ENCODE measurements at places on chromosomes 3 and 15.

DNA sequence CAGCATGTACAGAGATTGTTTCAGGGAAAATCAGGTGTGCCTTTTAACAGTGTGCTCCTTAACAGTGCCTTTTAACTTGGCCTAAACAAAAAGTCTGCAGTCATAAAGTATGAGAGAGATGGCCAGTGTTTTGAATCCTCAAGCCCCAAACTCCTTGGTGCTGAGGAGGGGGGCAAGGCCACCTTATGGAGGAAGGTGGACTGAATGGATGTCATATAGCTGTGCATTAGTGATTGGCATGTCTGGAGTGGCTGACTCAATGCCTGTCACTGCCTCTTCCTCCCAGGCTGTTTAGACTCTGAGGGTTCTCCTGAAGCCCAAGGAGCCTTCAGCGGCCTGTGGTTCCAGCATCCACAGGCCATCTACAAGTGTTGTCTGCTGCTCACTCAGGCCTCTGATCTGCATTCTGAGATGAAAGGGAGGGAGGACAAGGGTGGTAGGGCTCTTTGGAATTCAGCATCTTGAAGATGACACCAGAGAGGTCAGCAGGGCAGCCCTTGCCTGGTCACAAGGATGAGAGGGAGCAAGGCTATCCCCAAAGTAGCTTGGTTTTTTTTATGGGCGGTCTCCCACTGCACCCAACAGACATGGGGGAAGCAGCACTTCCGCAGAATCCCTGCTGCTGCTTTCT lies 1.5 kb downstream of the FOXL2NB start:
- DNase-seq, result no peak

DNA sequence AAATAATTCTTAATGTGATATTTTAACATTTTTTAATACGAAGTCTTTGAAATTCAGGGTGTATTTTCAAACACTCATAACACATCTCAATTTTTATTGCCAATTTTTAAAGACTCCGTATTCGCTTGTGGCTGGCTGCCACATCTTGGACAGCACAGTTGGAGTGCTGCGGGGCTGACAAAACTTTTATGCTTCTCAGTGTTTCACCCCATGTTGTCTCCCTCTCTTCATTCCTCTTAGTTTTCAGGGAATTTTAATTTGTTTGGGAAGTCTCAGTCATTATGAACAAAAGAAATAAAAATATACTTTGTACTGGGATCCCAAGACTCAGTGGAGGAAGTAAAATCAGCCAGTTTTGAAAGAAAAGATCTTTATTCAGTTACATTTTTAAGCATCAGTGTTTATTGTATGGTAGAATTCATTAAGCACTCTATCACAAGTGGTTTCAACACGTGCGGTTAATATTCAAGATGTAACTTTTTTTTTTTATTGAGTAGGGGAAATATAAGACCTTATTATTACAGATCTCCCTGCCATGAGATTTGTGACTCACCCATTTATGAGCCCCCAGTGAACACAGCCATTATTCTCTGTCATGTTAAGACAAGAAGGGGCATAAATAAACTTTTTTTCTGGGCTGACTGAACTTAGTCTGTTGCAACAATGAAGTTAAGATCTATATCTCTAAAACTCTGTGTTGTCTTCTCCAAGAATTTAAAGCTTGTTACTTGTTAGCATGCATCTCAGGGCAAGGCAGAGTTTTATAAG lies 26.8 kb downstream of the KAT2B start:
- DNase-seq, result no peak

- DNase-seq, result no peak
Measured at GRCh38 chr15:43975770-43976169, 149.0 kb downstream of the WDR76 start.

GRCh38 chr15:73264881-73265280 lies 103.9 kb downstream of the HCN4 start:
- DNase-seq, result no peak

- no peak for DNase-seq
Measured at GRCh38 chr15:36313021-36313420, 266.4 kb upstream of the CDIN1 start.

DNA sequence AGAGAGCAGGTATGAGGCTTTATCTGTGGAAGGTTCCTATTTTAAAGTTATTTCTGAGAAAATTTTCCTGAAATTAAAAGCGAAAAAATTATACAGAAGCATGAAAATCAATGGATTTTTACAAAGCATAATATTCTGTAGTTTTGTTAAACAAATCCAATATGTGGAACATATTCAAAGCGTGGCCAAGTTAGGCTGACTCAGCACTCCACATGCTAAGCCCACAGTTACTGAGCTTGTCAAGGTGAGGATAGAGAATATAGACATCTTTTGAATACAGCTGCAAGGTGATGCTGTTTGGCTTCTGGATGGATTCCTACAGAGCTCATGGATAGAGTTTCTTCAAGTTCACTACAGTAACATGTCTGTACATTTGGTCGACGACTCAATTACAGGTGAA lies 302.5 kb downstream of the C3orf38 start:
- DNase-seq, result no peak

- DNase-seq, result no peak
Measured at GRCh38 chr3:179768080-179768479, 115.2 kb downstream of the USP13 start.

DNA sequence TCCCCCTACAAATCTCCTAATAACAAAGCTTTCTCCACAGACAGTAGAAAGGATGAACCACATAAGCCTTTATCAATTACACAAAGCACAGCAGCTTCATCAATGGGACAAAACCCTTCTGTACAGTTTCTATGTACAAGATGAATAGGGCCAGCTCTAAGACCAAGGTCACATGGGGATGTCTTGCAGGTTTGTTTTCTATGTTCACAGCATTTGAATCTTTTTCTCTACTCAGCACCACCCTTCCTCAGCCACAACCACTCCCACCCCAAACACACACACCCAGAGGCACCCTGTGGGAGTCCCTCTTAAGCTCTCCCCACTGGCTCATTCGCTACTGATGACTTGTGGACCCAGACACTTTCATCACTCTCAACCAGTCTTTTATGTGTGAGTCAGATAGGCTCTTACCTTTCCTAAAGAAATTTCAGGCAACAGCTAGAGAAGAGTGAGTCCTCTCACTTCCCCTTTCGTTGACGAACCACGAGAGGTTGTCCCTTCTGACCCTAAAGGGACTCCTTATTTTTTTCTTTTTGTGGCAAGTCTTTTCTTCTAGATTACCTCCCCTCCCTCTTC lies 57.9 kb downstream of the ARHGAP31 start:
- peak; percentile 69 for DNase-seq

DNA sequence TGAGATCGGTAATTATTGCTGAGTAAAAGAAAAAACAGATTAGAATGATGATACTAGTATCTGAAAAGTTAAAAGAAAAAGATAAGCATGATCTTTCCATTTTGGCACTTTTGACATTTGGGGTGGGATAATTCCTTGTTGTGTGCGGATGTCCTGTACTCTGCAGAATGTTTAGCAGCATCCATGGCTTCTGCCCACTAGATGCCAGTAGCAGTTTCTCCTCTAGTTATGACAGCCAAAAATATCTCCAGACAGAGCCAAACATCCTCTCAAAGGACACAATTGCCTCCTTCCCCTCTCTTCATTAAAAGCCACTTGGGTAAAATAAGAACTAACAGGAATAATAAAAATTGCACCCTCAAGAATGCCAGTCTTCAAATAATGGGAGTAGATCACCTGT lies 468.8 kb upstream of the GRM7 start:
- no peak for DNase-seq

DNA sequence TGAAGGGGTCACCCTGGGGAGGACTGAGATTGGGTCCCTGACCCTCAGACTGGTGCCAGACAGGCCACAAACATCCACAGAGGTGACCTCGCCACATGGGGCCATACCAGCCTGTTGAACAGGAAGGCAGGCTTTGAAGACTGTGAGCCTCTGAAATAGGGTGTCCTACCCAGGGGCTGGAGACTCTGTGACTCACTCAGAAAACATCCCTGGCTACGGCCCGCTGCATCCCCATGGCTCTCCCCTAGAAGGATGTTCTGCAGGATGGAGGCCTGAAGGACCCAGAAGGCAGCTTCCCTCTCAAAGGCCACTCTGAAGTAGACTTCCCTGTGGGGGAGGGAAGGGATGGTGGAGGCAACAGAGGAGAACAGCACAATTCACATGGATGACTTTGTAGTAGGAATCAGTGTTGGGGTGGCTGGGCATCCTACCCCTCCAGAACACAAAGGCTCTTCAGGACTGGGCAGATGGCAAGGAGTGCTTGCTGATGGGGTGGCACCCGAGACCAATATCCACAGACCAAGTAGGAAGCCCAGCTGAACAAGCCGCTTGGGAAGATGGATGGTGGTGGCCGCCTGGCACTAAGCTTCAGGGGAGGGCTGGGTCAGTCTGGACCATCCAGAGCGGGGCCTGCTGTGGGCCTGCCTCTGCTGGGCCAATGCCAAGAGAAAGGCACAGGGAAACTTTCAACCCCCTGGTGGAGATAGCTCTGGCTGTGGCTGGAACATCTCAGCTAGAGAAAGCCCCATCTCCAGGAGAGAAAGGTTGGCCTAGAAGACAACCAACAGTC lies 37.6 kb upstream of the DUSP7 start:
- no peak for DNase-seq

- DNase-seq, result no peak
Measured at GRCh38 chr15:87863152-87863551, 393.4 kb downstream of the NTRK3 start.

- DNase-seq, result peak; percentile 19
Measured at GRCh38 chr3:156814295-156814694, 11.9 kb upstream of the LEKR1 start.

GRCh38 chr15:93865586-93865985 lies 365.8 kb upstream of the MCTP2 start:
- DNase-seq, result no peak

GRCh38 chr3:194312186-194312742 lies 38.9 kb downstream of the CPN2 start:
- DNase-seq, result no peak

GRCh38 chr3:185988816-185989175 lies 51.0 kb upstream of the TRA2B start:
- DNase-seq, result no peak

- DNase-seq, result no peak
Measured at GRCh38 chr3:83946554-83946953, 1012.2 kb upstream of the CADM2 start.

DNA sequence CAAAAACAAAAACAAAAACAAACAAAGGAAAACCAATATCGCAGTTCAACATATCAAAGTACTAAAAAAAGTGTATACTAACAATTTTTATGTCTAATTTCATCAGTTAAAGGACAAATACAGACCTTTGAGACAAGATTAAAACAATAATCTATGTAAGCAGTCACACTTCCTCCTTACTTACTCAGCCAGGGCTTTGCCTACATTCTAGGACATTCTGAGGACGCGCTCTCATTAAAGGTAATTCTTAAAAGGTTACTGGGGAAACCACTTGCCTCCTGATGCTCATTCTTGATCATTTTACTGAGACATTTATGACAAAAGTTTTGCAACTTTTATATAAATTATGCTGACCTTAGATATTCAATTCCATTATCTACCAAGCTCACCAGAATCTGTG lies 93.4 kb downstream of the CBLB start:
- no peak for DNase-seq

DNA sequence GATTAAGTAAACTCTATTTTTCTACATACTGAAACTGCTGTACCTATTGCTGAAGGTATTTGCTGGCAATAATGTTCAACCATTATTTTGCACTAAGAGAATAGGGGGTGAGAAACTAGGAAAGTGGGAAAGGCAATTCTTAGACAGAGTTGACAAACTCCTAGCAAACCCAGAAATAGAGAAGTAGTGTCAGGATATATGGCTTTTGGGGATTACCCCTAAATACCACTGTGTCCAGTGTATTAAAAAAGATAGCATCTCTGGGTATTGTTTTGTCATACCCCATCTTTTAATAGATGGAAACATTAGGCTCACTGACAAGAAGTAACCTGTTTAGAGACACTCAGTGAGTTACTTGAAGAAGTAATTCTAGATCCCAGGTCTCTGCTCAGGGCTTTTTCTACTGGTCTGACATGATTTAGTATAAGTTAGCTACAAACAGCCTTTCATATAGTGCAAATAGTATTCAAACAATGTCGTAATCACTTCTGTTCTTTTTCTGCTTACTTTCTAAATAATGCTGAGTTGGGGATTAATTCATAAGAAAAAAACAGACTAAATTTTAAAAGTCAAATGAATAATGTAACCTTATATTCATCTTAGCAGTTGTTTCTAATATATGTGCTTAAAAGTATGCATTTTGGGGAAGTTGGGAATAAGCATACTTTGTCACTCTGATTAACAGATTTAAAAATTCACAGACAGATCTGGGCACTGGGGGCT lies 107.2 kb downstream of the IL1RAP start:
- no peak for DNase-seq

GRCh38 chr3:78140866-78141265 lies 1101.0 kb downstream of the ROBO2 start:
- DNase-seq, result no peak

- no peak for DNase-seq
Measured at GRCh38 chr3:170593634-170594033, 7.8 kb upstream of the SLC7A14 start.

- DNase-seq, result no peak
Measured at GRCh38 chr3:131704098-131704497, 201.3 kb upstream of the MRPL3 start.

GRCh38 chr15:48976444-48977088 lies 12.8 kb upstream of the SHC4 start:
- no peak for DNase-seq

GRCh38 chr15:92907896-92908712 lies 8.0 kb downstream of the CHD2 start:
- peak; percentile 68 for DNase-seq

GRCh38 chr3:22585911-22586310 lies 617.2 kb upstream of the UBE2E2 start:
- no peak for DNase-seq

GRCh38 chr3:177703788-177704187 lies 506.5 kb upstream of the TBL1XR1 start:
- no peak for DNase-seq

- peak; percentile 71 for DNase-seq
Measured at GRCh38 chr15:59997070-59997701, 6.9 kb upstream of the FOXB1 start.

- no peak for DNase-seq
Measured at GRCh38 chr15:60614028-60614427, 135.1 kb upstream of the ICE2 start.

GRCh38 chr3:84008623-84009022 lies 950.2 kb upstream of the CADM2 start:
- no peak for DNase-seq

- DNase-seq, result no peak
Measured at GRCh38 chr3:87607234-87607633, 330.9 kb upstream of the POU1F1 start.

Measured in CD4-positive, alpha-beta T cell treated with Interleukin-6 for 4 hours (primary cell).